Esophagus squamous epithelium (tissue), 5 donors: ENCODE measurements at places on chromosomes 5 and 9. TPM values are rescaled to one million over a fixed set of nuclear protein-coding genes. Genes with fewer than 3 reads are reported as not detected.

Gene RFX3
- total RNA-seq: 0.91 TPM

Gene MYMK
- total RNA-seq: not detected

- no peaks in the 10 kb centered on the region for H3K27me3 ChIP-seq
- H3K36me3 ChIP-seq: no peaks in the 10 kb centered on the region
- H3K27ac ChIP-seq: no peak overlapping the region
Measured at GRCh38 chr9:87622923-87623322, 103.0 kb upstream of the CTSL start.

Gene SYK
- 54.9 TPM for total RNA-seq

DNA sequence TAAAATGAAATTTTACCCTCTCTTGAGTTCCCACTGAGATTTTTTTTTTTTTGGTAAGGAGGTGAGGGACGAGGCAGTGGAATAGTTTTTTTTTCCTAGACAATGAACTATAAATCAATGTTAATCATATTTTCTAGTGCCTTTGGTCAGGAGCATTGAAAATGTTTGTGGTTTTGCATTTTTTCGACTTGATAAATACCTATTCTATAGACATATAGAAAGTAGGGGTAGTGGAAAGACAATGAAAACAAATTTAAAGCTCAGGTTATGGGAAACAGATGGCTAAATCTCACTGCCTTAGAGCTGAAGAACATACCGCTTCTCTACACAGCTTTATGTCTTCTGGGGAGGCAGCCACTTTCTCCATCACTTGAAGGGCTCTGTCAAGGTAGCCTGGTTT is 94.3 kb downstream of the MRPS27 start:
- H3K4me3 ChIP-seq: no peak overlapping the region
- H3K27me3 ChIP-seq: no peaks in the 10 kb centered on the region
- peaks cover 13% of the 10 kb centered on the region for H3K36me3 ChIP-seq
- no peak overlapping the region for H3K27ac ChIP-seq
- DNase-seq: no peak
- H3K4me1 ChIP-seq: no peaks in the 10 kb centered on the region

GRCh38 chr5:91849069-91849468 is 466.0 kb upstream of the ARRDC3 start:
- no peak for DNase-seq
- no peaks in the 10 kb centered on the region for H3K27me3 ChIP-seq
- H3K27ac ChIP-seq: no peak overlapping the region
- no peaks in the 10 kb centered on the region for H3K4me1 ChIP-seq
